ENCODE measurements at places on chromosomes 12 and 14. TPM values are rescaled to one million over a fixed set of nuclear protein-coding genes. Genes with fewer than 3 reads are reported as not detected.

Gene LALBA
- not detected for polyA plus RNA-seq

Gene KLHL33
- polyA plus RNA-seq = 0.09 TPM

Gene RGS6
- 1.6 TPM for polyA plus RNA-seq

Gene FBXL14
- polyA plus RNA-seq = 8.0 TPM

Gene TMEM30B
- polyA plus RNA-seq = 1.6 TPM

Gene TMCC3
- polyA plus RNA-seq = 3.8 TPM

Gene FOXG1
- polyA plus RNA-seq = not detected

Gene PRB3
- not detected for polyA plus RNA-seq

Gene ALX1
- polyA plus RNA-seq = not detected

Gene BRI3BP
- polyA plus RNA-seq = 3.5 TPM

Gene KRT78
- polyA plus RNA-seq = 0.12 TPM

Gene SPTB
- 2.5 TPM for polyA plus RNA-seq

Gene OVCH1
- polyA plus RNA-seq = 0.37 TPM

Gene CIPC
- polyA plus RNA-seq = 7.7 TPM

Gene ABHD12B
- 0.16 TPM for polyA plus RNA-seq

Gene TDRD9
- polyA plus RNA-seq = 2.0 TPM

Gene MGAT4C
- polyA plus RNA-seq = 0.07 TPM

Gene PRICKLE1
- 8.2 TPM for polyA plus RNA-seq

Gene ATXN7L3B
- polyA plus RNA-seq = 12.3 TPM

Gene MYH7
- 2.8 TPM for polyA plus RNA-seq

Gene GPRC5A
- polyA plus RNA-seq = 1.4 TPM

Gene ST8SIA1
- polyA plus RNA-seq = 0.10 TPM

Gene HAL
- polyA plus RNA-seq = 1.8 TPM

Measured in adipose tissue (tissue), 3 donors.